ENCODE measurements at places on chromosomes 7 and 10. TPM values are rescaled to one million over a fixed set of nuclear protein-coding genes. Genes with fewer than 3 reads are reported as not detected.

DNA sequence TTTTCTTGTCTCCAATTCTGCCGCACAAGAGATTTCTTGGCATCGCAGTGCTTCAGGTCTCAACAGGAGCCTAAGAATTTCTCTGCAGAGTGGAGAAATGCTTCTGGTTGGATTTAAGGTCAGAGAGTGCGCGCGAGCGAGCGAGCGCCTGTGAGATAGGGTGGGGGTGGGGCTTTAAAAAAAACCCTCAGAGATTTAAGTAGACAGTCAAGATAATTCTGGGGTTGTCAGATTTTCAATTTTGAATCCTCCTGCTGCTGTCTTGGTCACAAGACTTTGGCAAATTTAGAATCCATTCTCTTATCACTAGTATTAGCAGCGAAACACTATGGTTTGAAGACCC is 49.7 kb downstream of the CPEB3 start:
- H3K4me1 ChIP-seq, result peaks cover 11% of the 10 kb centered on the region
- DNase-seq, result no peak
- peaks cover 5% of the 10 kb centered on the region for H3K27me3 ChIP-seq
- peak overlapping the region; percentile 92 for H3K27ac ChIP-seq

Gene COBL
- 60.6 TPM for total RNA-seq

Gene CWF19L1
- total RNA-seq, result 23.9 TPM

DNA sequence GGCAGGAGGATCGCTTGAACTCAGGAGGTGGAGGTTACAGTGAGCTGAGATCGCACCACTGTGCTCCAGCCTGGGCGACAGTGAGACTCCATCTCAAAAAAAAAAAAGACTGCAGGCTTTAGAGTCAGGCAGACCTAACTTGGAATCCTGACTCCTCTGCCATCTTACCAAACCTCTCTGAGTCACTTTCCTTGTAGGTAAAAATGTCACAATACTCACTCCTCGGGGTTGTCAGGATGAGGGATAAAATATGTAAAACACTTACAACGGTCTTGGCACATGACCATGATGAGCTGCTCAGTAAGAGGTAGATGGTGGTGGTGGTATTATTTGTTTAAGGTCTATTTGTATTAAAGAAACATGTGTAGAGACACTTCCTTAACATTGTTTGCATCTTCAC is 154.1 kb upstream of the PDE1C start:
- DNase-seq, result no peak
- no peak overlapping the region for H3K4me3 ChIP-seq
- H3K27me3 ChIP-seq, result no peaks in the 10 kb centered on the region
- no peak overlapping the region for H3K27ac ChIP-seq

DNA sequence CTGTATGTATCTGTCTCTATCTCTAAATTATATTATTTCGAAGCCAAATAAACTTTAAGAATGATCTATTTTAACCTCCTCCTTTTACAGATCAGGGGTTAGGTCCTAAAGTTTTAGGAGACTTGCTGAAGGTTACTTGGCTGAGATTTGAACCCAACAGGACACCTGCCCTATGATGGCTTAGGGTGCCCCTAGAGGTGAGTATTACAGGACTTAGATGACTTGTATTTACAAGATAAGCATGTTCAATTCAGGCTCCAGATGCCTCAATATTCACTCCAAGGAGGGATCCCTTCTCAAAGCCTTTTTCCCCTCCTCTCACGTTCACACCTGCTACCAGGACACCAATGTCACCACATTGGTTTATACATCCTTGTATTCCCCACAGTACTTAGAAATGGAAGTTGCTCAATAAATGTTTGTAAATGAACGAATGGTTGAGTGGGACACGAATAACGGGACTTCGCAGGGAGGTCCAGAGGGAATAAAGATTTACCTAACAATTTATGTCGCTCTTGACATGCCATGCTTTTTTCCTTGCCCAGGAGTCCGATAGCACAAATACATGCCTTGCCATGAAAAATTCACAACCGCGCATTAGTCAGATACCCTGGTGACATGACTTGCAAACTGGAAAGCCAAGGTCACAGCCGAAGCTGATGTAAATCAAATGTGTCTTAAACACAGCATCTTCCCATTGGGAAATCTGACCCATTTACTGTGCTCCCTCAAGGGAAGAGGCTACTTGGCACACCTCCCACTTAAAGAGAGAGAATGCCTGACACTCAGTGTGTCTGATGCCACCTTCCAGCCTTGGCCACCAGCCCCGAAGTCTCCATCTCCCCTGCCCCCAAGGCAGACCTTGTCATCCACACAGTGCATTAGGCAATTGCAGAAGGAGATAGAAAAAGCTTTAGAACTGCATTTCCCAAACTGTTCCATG is 872.2 kb upstream of the AUTS2 start:
- peaks cover 3% of the 10 kb centered on the region for H3K27me3 ChIP-seq
- DNase-seq, result no peak
- no peaks in the 10 kb centered on the region for H3K4me1 ChIP-seq
- no peaks in the 10 kb centered on the region for H3K36me3 ChIP-seq
- H3K4me3 ChIP-seq, result no peak overlapping the region
- no peak overlapping the region for H3K27ac ChIP-seq

- H3K36me3 ChIP-seq, result no peaks in the 10 kb centered on the region
- no peak overlapping the region for H3K27ac ChIP-seq
- no peak overlapping the region for H3K4me3 ChIP-seq
- peaks cover 2% of the 10 kb centered on the region for H3K4me1 ChIP-seq
- H3K27me3 ChIP-seq, result no peaks in the 10 kb centered on the region
Observed at GRCh38 chr10:6345404-6345803, 142.7 kb downstream of the PFKFB3 start.

- H3K27me3 ChIP-seq, result peaks cover 18% of the 10 kb centered on the region
- H3K36me3 ChIP-seq, result no peaks in the 10 kb centered on the region
- DNase-seq, result no peak
- H3K27ac ChIP-seq, result no peak overlapping the region
- H3K4me3 ChIP-seq, result no peak overlapping the region
Observed at GRCh38 chr7:101367676-101368075, 5.0 kb downstream of the COL26A1 start.

GRCh38 chr10:10605551-10606081 is 412.1 kb upstream of the CELF2 start:
- no peaks in the 10 kb centered on the region for H3K27me3 ChIP-seq
- DNase-seq, result peak; percentile 90
- H3K4me1 ChIP-seq, result no peaks in the 10 kb centered on the region
- H3K4me3 ChIP-seq, result no peak overlapping the region

GRCh38 chr10:64867501-64867962 is 1346.3 kb downstream of the REEP3 start:
- H3K4me3 ChIP-seq, result no peak overlapping the region
- DNase-seq, result no peak
- no peak overlapping the region for H3K27ac ChIP-seq

DNA sequence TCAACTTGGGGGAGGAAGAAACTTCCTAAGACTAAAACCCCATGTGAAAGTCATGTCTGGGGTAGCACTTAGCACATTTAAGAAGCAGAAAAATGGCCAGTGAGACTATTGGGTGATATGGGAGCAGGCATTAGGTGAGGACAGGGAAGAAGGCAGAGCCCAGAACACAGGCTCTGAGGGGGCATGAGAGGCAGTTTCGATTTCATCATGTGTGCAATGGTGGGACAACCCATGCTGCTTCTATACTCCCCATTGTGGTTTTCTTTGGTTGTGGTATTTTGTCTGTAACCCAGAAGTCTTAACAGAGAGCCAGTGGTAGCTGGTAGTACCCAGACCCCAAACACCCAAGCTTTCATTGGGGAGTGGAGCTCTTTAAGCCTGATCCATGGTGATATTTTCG is 752.0 kb downstream of the GRID1 start:
- H3K36me3 ChIP-seq, result no peaks in the 10 kb centered on the region
- no peaks in the 10 kb centered on the region for H3K4me1 ChIP-seq
- H3K4me3 ChIP-seq, result no peak overlapping the region
- no peak for DNase-seq
- H3K27me3 ChIP-seq, result no peaks in the 10 kb centered on the region

DNA sequence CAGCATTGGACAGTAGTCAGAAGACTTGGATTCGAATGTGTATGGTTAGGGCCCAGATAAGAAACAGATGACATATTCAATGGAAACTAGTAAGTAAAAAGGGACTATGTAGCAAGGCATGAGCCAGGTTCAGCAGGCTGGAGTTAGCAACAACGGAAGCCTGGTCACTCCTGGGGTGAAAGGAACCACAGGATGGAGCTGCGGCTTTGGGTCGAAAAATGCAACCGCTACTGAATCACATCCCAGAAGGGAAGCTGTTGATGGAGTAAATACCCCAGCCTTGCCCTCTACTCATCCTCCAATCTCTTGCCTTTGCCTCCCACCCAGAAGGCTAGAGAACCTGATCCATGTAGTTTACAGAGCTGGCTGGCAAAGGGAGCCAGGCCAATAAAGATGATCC is 37.5 kb upstream of the EGR2 start:
- no peak overlapping the region for H3K4me3 ChIP-seq
- DNase-seq, result no peak
- no peaks in the 10 kb centered on the region for H3K27me3 ChIP-seq
- H3K27ac ChIP-seq, result no peak overlapping the region

DNA sequence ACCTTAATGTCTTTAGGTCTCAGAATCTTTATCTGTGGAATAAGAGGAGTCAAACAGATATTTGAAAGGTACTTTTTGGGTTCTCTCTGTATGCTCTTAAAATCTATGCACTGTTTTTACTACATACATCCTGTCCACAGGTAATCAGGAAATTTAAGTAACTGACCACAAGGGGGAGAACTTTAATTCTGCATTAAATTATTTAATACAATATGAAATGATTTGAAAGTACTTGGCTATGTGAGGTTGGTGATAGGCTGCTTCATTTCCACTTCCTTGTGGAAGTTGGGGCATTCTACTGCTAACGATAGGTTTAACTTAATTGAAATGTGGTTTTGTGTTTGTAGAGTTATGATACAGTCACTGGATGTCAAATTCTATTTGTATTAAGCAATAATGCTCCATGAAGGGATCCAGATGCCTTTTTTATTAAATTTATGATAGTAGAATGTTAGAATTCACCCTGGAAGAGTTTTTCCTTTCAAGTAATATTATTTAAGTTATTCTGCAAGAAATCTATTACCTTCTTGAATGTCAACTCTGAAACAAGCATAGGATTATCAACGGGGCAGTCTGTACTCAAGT is 6.0 kb downstream of the TEX47 start:
- no peaks in the 10 kb centered on the region for H3K36me3 ChIP-seq
- no peaks in the 10 kb centered on the region for H3K4me1 ChIP-seq
- no peak overlapping the region for H3K4me3 ChIP-seq

- no peak overlapping the region for H3K4me3 ChIP-seq
- H3K36me3 ChIP-seq, result no peaks in the 10 kb centered on the region
- H3K4me1 ChIP-seq, result no peaks in the 10 kb centered on the region
- DNase-seq, result no peak
- no peaks in the 10 kb centered on the region for H3K27me3 ChIP-seq
- H3K27ac ChIP-seq, result no peak overlapping the region
Observed at GRCh38 chr10:90784771-90785170, 73.1 kb downstream of the HTR7 start.

Gene KEL
- total RNA-seq, result 0.66 TPM

DNA sequence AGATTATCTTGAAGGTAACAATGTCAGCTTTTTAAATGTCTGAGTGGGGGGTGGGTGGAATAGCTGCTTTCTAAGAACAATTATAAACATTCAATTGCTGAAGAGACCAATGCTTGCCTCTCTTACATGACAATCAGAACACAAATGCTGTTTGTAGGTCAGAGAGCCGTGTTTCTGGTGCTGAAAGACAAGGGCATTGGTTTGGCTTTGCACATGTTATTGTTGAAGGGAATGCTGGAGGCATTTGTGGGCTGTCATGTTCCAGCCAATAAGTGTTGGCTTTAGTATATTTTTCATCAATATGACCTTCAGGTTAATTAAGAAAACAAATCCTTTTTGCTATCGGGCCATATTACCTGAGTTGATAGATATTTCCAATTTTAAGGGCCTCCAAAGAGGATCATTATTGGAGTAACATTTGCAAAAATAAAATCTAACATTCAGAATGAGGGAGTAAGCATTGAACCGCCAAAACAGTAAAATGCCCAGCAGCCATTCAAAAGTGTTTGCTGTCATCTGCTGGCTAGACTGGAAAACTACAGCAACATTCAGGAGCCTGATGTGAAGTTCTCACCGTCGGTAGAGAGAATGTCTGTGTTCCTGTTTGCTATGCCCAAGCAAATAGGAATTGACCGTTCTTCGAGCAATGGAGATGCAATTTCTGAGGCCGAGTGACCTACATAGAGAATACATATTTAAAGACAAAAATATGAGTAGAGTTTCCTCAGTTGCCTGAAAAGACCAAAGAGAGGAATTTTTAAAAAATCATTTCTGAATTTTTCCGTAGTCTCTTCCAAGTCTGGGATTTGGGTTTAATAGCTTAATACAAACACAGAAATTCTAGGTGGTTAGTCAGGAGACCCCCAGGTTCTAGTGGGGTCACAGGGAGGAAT is 118.9 kb downstream of the APBB1IP start:
- peak; percentile 68 for DNase-seq
- no peak overlapping the region for H3K27ac ChIP-seq
- H3K36me3 ChIP-seq, result no peaks in the 10 kb centered on the region
- no peaks in the 10 kb centered on the region for H3K4me1 ChIP-seq
- no peaks in the 10 kb centered on the region for H3K27me3 ChIP-seq
- no peak overlapping the region for H3K4me3 ChIP-seq

DNA sequence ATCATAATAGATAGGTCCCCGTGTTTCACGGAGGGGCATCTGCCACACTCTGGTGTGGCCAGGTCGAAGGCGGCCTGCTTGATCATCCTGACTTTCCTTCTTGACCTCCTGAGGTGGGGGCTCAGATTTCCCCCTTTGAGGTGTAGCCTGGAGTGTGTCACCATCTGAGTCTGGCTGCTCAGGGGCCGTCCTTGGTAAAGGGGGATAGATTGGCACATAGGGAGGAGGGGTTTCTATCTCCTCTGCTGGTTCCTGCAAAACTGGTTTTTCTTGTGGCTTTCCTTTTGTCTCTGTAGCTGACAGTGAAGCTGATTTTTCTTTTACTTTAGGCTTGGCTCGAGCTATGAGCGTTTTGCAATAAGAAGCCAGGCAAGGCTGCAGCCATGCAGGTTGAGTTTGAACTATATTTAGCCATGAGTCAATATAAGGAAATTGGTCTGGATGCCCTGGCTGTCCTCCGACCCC is 7.1 kb upstream of the ZNF117 start:
- no peak overlapping the region for H3K27ac ChIP-seq
- H3K4me3 ChIP-seq, result no peak overlapping the region
- peaks cover 24% of the 10 kb centered on the region for H3K36me3 ChIP-seq
- DNase-seq, result no peak

DNA sequence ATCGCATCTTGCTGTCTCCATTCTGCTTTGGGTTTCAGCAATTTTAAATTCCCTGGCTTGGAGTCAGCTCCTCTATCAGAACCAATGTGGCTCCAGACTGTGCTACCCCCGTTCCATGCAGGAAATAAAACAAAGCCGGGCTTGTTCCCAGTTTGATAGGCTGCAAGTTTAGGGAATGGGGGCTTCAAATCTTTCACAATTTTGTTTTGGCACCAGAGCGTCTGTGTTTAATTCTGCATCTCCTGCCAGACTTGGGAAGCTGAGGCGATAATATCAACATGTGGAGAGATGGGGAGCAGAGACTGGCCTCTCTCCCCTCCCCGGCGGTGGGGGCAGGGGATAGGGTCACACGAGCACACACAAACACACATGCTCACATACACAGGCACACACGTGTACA is 305.9 kb downstream of the FGFR2 start:
- no peaks in the 10 kb centered on the region for H3K4me1 ChIP-seq
- H3K27me3 ChIP-seq, result peaks cover 11% of the 10 kb centered on the region
- no peaks in the 10 kb centered on the region for H3K36me3 ChIP-seq
- no peak overlapping the region for H3K27ac ChIP-seq
- H3K4me3 ChIP-seq, result no peak overlapping the region

All from muscle of leg (tissue), 16 donors.